ENCODE measurements at places on chromosomes 3 and 15.

DNA sequence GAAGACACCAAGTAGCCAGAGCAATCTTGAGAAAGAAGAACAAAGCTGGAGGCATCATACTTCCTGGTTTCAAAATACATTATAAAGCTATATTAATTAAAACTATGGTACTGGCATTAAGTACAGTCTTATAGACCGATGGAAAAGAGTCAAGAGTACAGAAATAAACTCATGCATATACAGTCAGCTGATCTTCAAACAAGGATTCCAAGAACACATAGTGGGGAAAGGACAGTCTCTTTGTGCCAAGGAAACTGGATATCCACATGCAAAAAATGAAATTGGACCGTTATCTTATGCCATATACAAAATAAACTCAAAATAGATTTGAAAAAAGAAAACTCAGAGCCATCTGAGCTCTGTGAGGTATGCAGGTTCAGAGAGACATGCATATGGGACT is 57.4 kb downstream of the SERP1 start:
- DNase-seq = no peak

DNA sequence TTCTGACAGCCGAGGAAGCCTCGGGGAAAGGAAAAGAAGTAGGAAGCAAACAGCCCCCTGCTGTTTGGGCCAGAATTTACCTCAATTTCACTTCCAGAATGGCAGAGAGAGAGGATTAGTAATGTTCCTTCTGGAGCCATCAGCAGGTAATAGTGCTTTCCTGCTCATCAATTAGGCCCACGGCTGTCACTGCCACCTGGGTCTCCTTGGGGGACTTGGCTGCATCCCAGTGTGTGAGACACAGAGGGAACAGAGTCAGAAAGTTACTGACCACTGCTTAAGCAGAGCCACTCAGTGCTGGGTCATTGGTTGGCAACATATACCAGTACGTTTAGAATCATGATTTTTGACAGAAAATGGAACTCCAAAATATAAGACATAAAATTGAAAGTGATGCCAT is 397.0 kb downstream of the EPHA3 start:
- no peak for DNase-seq

GRCh38 chr3:72344236-72344635 is 504.0 kb downstream of the SHQ1 start:
- no peak for DNase-seq

DNA sequence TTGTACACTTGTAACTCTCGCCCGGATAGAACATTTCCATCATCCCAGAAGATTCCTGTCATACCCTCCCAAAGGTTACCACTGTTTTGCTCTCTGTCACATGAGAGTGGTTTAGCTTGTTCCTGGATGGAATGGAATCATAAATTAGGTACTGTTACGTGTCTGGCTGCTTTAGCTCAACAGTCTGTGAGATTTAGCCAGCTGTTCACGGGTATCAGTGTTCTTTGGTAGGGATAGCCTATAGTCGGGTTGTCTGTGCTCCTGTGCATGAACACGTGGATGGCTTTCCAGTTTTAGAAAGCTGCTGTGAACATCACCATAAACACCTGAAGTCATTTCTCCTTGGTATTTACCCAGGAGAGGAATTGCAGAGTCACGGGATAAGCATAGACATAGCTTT is 58.2 kb upstream of the NR2C2 start:
- DNase-seq = no peak

- DNase-seq = no peak
Observed at GRCh38 chr15:88949734-88950400, 36.7 kb upstream of the MFGE8 start.

DNA sequence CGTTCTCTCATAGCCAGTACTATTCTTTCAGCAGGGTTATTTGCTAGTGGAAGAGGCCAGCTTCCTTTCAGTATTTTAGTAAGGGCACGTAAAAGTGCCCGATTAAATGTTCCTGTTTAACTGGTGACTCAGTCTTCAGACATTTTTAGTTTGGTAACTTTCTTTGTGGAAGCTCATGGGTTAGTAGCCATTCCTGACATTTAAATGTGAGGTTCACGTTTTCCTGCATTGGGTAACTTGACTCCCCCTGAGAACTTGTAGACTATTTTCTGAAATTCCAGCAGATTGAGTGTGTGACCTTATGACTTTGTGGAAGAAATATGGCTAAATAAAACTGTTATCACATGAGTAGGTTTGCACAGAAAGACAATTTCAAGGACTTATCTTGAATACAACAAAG is 16.9 kb downstream of the ABHD2 start:
- no peak for DNase-seq

GRCh38 chr3:30486368-30486767 is 120.0 kb upstream of the TGFBR2 start:
- DNase-seq = no peak

DNA sequence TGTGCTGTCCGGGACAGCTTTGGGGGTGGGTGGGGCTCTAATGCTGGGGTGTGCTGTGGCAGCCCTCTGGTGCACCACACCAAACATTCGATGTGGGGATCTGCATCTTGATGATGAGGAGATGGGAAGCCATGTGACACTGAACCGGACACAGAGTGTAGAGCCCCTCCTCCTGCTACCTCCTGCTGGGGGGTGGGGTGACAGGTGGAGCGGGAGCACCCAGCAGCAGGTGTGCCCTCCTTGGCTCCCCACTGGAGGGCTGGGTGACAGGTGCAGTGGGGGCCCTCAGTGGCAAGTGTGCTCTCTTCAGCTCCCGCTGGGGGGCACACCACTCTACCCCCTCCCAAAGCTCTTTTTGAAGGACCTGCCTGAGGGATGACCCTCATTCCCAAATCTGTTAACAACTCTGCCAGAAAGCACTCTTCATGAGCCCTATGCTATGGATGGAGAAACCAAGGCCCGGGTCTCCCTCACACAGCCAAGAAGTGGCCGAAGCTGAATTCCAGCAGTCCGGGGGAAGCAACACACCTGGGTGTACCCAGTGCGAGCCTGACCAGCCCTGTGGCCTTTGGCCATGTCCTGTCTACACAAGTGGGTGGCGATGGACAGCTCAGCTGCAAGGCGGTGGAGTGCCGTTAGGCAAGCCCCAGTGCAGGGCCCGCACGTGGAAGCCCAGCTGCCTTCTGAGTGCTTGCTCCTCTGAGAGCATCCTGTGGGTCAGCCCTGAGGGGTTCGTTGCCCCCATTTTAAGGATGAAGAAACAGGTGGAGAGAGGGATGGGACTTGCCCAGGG is 609 bp upstream of the UROC1 start:
- DNase-seq = no peak

DNA sequence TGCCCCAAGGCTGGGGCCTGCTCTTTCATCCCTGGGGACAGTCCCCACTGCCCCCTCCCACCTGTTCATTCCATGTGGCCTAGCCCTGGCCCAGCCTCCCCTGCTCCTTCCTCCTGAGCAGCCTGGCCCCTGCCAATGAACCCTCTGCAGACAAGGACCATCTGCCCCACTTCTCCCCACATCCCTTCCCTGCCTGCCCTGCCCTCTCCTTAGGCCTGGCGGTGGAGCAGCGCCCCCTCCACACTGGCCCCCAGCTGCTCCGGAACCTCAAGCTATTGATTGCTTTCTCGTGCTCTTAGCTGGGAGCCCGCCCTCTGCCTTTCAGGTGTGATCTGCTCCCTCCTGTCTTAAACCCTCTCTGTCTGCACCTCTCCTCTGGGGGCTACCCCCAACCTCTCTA is 8.0 kb downstream of the PLXNA1 start:
- no peak for DNase-seq

- no peak for DNase-seq
Observed at GRCh38 chr3:116199063-116199462, 246.2 kb downstream of the LSAMP start.

GRCh38 chr3:171044835-171045793 is 18.6 kb upstream of the SLC2A2 start:
- DNase-seq = no peak

DNA sequence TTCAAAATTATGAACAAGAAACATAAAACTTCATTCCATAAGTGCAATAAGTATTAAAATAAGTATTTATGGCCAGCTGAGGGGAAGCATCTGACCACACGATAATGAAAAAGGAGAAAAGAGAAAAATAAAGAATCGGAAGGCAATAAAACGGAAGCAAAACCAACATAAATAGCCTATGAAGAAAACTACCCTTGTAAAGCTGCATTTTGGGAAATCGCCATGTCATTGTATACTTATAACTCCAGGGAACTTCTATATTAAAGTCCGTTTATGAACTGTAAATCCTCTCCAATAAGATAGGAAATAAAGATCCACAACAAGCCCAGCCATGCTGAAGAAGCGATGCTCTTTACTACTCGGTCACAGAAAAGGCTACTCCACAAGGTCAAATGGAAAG is 47.7 kb downstream of the MORC1 start:
- no peak for DNase-seq

DNA sequence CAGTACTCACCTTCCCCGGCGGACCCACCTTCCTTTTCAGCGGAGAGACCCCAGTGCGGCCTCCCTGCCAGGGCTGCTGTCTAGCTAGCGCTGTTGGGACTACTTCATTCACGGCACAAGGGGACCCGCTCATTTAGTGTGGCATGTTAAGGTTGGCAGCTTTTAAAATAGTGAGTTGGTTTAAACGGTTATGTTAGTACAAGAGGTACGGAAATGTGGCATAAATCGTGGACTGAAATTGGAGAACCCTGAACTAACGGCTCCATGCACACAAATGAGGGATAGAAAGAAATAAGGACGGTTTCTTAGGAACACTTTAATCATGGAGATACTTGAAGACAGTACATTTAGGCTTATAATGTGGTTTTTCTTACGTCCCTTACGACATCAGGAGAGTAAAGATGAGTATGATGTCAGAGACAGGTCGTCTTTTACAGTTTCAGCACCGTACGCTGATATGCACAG is 752 bp downstream of the CEP63 start:
- peak; percentile 3 for DNase-seq

DNA sequence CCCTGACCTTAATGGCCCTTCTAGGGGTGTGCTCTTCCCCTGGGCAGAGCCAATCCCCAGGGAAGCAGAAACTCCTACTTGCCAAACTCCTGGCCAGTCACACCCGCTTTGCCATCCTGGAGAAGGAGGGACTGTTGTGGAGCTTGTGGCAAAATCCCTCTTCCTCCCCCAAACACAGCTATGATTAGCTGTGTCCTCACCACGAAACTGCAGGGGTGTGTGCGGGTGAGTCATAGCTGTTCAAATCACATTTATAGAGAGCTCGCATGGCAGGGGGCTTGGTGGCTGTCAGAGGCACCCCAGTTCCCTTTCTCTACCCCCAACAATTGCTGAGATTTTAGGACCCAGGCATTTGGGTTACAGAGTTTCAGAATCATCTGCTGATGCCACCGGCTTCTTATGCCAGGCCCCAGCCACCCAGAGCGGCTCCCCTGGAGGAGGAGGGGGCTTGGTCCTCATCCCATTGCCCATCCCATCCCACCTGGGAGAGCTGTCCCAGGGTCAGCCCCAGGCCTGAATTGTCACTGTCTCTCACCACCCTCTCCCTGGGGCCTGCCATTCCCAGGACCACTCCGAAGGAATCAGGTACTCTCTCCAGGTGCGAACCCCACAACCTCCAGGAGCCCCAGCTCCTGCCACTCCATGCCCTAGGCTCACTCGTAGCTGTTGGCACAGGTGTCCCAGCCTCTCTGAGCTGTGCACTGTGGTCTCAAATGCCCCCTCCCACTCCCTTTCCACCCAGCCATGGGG is 28.8 kb upstream of the MAGEF1 start:
- DNase-seq = no peak

DNA sequence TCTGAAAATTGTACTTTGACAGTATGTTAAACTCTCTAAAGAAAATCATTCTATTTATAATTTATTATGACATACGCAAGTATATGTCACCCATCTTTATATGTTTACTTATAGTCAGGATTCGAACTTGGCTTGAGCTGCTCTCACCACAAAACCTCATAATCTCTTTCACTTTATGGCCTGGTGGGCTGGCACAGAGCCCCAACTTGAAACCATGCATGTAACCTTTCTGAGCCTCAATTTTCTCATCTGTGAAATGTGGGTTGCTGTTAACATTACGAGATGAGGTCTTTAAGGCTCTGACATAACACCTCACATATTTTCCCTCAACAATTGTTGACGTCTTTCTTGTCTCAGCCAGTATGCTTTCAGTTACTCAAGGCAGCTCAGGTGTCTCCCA is 69.4 kb upstream of the PFN2 start:
- DNase-seq = no peak

- no peak for DNase-seq
Observed at GRCh38 chr15:28871168-28871567, 14.6 kb upstream of the APBA2 start.

DNA sequence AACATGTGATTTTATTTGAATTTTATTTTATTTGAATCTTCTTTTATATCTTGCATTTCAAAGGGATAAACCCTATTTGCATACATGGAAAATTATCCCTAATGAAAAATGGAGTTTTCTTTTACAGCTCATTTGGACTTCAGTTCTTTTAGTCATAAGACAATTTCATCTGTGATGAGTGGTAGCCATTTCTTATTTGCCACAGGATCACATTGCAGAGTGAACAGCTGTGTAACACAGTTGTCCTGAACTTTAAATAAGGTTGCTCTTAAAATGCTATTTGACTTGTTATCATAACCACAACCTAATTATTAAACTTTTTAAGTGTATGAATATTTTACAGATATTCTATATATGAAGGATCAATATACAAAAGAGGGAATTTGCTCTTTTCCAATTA is 221.7 kb upstream of the ROPN1 start:
- DNase-seq = no peak

GRCh38 chr15:74626752-74627692 is 11.4 kb downstream of the CLK3 start:
- no peak for DNase-seq

GRCh38 chr15:57158589-57158988 is 217.7 kb upstream of the CGNL1 start:
- no peak for DNase-seq

- DNase-seq = no peak
Observed at GRCh38 chr3:177818712-177819240, 621.5 kb upstream of the TBL1XR1 start.

DNA sequence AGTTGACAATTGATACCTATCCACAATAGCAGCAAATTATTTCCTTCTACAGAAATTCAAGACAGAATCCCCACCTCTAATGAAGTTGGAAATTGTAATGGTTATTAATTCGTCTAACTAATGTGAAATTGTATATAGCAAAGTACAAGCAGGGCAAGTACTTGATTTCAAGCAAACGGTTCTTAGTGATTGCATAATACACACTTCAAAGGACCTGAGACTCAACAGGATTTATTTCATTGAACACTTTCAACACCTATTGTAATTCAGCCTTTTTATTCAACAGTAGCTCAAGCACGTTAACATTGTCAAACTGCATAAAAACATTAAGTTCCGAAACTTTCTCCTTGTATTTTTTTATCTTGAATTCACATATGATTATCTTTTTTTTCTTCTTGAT is 40.2 kb upstream of the AGTR1 start:
- DNase-seq = no peak

GRCh38 chr3:182606905-182607504 is 186.3 kb upstream of the ATP11B start:
- DNase-seq = no peak

- no peak for DNase-seq
Observed at GRCh38 chr15:66400351-66400774, 13.7 kb downstream of the MAP2K1 start.

DNA sequence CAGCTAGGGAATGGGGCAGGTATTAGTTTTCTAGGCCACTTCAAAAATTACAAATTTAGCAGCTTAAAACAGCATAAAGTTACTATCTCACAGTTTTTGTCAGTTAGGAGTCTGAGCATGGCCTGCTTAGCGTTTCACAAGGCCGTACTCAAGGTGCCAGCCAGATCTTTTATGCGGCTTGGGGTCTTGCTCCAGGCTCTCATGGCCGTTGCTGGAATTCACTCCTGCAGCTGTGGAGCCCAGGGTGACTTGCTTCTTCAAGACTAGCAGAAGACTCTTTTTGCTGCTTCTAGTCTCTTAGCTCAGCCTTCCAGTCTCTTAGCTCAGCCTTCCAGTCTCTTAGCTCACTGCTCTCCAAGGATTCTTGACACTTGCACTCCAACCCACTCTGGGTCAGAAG is 242.1 kb upstream of the CTDSPL start:
- DNase-seq = no peak

Measured in stimulated activated CD8-positive, alpha-beta memory T cell treated with anti-CD3 and anti-CD28 coated beads, Interleukin-4, amount 100 ng/mL, for 1 hour (primary cell).